Esophagus muscularis mucosa (tissue), 4 donors: ENCODE measurements at places on chromosomes 13 and 19.
A peak's percentile ranks its signal among the peaks of the same experiment; 100 is the strongest.

DNA sequence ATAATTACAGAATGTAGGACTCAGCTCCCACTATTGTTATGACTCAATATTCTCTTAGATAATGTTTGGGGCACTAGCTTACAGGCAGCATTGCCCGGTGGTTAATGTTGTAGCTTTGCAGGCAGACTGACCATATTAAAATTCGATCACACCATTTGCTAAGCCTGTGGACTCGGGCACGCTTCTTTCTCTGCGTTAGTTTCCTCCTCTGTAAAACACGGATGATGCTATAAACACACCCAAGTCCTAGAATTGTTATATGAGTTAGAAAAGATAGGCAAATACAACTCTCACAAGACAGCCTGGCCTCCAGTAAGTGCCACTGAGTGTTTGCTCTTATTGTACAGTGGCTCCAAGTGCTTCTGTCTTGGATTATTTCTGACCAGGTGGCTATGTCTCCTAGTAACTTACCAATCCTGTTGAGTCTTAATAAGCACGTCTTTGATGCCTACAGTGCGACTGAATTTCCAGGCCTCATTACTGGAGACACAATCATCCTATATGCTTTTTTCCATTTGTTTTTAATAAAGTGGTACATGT lies 50.0 kb upstream of the ALOX5AP start:
- no peaks in the 10 kb centered on the region for H3K36me3 ChIP-seq
- H3K4me3 ChIP-seq, result no peak overlapping the region
- DNase-seq, result no peak
- no peak overlapping the region for H3K27ac ChIP-seq

DNA sequence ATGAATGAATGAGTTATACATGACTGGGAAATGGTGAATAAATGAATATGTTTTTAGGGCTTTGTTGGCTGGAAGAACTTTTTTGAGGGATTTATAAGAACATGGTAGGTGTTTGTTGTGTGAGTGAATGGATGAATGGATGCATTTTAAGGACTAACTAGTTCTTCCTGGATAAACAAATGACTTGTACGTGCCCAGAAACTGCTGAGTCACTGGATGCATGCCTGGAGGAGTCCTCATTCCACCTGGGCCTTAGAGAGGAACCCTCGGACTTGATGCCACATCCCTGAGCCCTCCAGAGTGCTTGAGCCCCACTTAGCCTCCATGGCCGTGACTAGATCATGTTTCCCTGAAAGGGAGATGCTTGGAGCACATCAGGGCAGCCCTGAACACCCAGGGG lies 153.4 kb downstream of the DPF1 start:
- H3K27me3 ChIP-seq, result no peaks in the 10 kb centered on the region
- H3K4me1 ChIP-seq, result no peaks in the 10 kb centered on the region
- no peak overlapping the region for H3K27ac ChIP-seq
- no peak overlapping the region for H3K4me3 ChIP-seq

DNA sequence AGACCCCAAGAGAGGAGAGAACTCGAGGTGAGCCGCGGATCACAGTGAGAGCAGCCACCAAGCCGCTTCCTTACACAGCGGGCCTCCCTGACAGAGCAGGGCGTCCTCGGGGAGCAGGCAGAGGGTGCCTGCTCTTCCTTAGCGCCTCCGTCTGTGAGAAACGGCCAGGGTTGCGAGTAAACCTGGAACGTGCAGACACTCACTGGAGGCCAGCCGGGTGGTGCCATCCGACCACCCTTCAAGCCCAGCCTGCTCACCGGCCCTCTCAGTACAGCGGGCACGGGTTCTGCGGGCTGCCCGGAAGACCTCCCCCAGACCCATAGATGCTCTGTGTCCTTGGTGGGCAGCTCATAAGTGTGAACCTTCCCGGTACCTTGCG lies 9.6 kb downstream of the DOT1L start:
- H3K4me1 ChIP-seq, result peaks cover 54% of the 10 kb centered on the region
- H3K27me3 ChIP-seq, result no peaks in the 10 kb centered on the region
- H3K36me3 ChIP-seq, result no peaks in the 10 kb centered on the region
- no peak overlapping the region for H3K4me3 ChIP-seq
- H3K27ac ChIP-seq, result no peak overlapping the region

- no peaks in the 10 kb centered on the region for H3K36me3 ChIP-seq
- no peaks in the 10 kb centered on the region for H3K27me3 ChIP-seq
- H3K4me3 ChIP-seq, result no peak within 1 kb of the TSS
- H3K4me1 ChIP-seq, result no peaks in the 10 kb centered on the region
These were observed at the start of gene CLEC4M for GRCh38 chr19:7762719-7763293. Gene CLEC4M (plus strand): TSS chr19:7763243. CDS start chr19:7763267, 24 bp downstream.

DNA sequence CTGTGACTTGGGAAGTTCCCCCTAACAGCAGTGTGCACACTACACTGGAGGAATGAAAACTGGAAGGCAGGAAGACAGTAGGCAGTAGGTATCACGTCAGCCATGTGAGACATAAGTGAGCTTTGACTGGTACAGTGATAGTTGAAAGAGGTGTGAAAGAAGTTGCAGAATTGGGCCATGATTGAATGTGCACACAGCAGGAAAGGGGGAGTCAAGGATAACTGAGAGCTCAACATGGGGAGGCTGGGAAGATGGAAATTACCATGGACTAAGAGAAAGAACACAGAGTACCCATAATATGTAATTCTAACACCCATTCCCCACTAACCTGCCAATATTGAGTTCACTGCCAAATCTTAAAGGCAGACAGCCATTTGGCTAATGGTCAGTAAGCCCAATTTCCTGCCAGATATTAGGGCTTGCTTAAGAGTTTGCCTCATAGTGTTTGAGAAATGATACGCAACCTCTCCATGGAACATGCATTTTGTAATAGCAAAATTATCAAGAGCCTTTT lies 321.7 kb downstream of the DCT start:
- no peaks in the 10 kb centered on the region for H3K36me3 ChIP-seq
- H3K27ac ChIP-seq, result no peak overlapping the region
- H3K4me3 ChIP-seq, result no peak overlapping the region
- DNase-seq, result no peak
- no peaks in the 10 kb centered on the region for H3K27me3 ChIP-seq
- no peaks in the 10 kb centered on the region for H3K4me1 ChIP-seq

- no peak for DNase-seq
- H3K4me3 ChIP-seq, result no peak overlapping the region
- no peaks in the 10 kb centered on the region for H3K4me1 ChIP-seq
- no peaks in the 10 kb centered on the region for H3K36me3 ChIP-seq
These were observed 14.6 kb upstream of the SERPINE3 start for GRCh38 chr13:51324714-51325420.

GRCh38 chr13:66113882-66114526 lies 1116.1 kb downstream of the PCDH9 start:
- H3K27ac ChIP-seq, result no peak overlapping the region
- no peaks in the 10 kb centered on the region for H3K4me1 ChIP-seq
- no peak for DNase-seq
- no peak overlapping the region for H3K4me3 ChIP-seq
- no peaks in the 10 kb centered on the region for H3K27me3 ChIP-seq

- H3K4me3 ChIP-seq, result no peak overlapping the region
- H3K36me3 ChIP-seq, result no peaks in the 10 kb centered on the region
- H3K27ac ChIP-seq, result no peak overlapping the region
- no peaks in the 10 kb centered on the region for H3K4me1 ChIP-seq
- H3K27me3 ChIP-seq, result no peaks in the 10 kb centered on the region
These were observed 65.4 kb upstream of the SOX1 start for GRCh38 chr13:112001571-112001970.

DNA sequence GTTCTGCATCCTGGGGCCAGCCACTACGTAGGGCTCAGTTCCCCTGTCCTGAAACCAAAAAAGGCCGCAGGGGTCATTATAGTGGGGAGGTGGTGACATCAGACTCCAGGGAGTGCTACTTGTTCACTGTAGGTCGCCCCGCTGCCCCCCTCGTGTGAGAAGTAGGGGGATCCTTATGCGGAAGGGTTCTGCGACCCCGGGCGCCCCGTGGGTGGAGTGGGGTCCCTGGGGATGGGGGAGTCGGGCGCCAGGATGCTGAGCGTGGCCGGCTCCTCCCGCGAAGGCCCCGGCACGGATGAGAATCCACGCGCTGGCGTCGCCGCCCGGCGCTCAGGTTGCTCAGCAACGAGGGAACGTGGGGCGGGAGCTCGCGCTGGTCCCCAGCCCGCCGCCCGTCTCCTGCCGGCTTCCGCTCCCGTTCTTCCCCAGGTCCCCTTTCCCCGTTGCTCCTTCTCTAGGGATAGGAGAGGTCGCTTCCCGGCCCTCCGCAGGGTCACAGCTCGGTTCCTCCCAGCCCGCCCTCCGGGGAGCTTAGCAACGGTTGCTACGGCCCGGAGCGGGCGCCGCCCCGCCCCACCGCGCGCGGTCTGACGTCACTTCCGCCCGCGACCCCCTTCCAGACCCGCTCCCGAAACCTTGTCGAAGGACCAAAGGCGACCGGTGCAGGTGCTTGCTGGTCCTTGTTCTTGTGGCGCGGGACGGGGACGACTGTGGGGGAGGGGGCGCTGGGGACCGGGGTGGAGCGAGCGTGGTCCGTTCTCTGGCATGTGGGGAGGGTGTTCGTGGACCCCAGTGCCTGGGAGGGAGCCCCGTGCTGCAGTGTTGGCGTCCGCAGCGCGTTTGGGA lies at the start of gene NAT14:
Gene NAT14, plus strand, starts transcription at position 596 of the 846 bp plus-strand sequence. CDS start 521 bp downstream, outside the sequence.
- H3K27ac ChIP-seq, result peak within 1 kb of the TSS; percentile 95
- H3K36me3 ChIP-seq, result peaks cover 29% of the 10 kb centered on the region
- peaks cover 63% of the 10 kb centered on the region for H3K4me1 ChIP-seq

GRCh38 chr13:103487841-103488240 lies 421.6 kb upstream of the SLC10A2 start:
- H3K27me3 ChIP-seq, result no peaks in the 10 kb centered on the region
- no peaks in the 10 kb centered on the region for H3K36me3 ChIP-seq
- H3K27ac ChIP-seq, result no peak overlapping the region
- no peaks in the 10 kb centered on the region for H3K4me1 ChIP-seq

GRCh38 chr13:76472916-76473315 lies 413.3 kb downstream of the KCTD12 start:
- no peaks in the 10 kb centered on the region for H3K27me3 ChIP-seq
- H3K36me3 ChIP-seq, result no peaks in the 10 kb centered on the region
- no peak overlapping the region for H3K4me3 ChIP-seq
- no peak overlapping the region for H3K27ac ChIP-seq
- H3K4me1 ChIP-seq, result peaks cover 20% of the 10 kb centered on the region

GRCh38 chr13:73781384-73781783 lies 352.8 kb downstream of the KLF12 start:
- DNase-seq, result no peak
- peak overlapping the region; percentile 63 for H3K27ac ChIP-seq
- H3K36me3 ChIP-seq, result peaks cover 4% of the 10 kb centered on the region
- peaks cover 43% of the 10 kb centered on the region for H3K4me1 ChIP-seq
- H3K27me3 ChIP-seq, result no peaks in the 10 kb centered on the region

- no peaks in the 10 kb centered on the region for H3K4me1 ChIP-seq
- no peaks in the 10 kb centered on the region for H3K27me3 ChIP-seq
- no peaks in the 10 kb centered on the region for H3K36me3 ChIP-seq
- no peak overlapping the region for H3K4me3 ChIP-seq
These were observed 265.7 kb downstream of the DLEU7 start for GRCh38 chr13:50577806-50578205.

GRCh38 chr13:42883771-42884467 lies 102.5 kb downstream of the FAM216B start:
- peaks cover 7% of the 10 kb centered on the region for H3K4me1 ChIP-seq
- no peak overlapping the region for H3K27ac ChIP-seq
- H3K27me3 ChIP-seq, result no peaks in the 10 kb centered on the region
- H3K4me3 ChIP-seq, result no peak overlapping the region

DNA sequence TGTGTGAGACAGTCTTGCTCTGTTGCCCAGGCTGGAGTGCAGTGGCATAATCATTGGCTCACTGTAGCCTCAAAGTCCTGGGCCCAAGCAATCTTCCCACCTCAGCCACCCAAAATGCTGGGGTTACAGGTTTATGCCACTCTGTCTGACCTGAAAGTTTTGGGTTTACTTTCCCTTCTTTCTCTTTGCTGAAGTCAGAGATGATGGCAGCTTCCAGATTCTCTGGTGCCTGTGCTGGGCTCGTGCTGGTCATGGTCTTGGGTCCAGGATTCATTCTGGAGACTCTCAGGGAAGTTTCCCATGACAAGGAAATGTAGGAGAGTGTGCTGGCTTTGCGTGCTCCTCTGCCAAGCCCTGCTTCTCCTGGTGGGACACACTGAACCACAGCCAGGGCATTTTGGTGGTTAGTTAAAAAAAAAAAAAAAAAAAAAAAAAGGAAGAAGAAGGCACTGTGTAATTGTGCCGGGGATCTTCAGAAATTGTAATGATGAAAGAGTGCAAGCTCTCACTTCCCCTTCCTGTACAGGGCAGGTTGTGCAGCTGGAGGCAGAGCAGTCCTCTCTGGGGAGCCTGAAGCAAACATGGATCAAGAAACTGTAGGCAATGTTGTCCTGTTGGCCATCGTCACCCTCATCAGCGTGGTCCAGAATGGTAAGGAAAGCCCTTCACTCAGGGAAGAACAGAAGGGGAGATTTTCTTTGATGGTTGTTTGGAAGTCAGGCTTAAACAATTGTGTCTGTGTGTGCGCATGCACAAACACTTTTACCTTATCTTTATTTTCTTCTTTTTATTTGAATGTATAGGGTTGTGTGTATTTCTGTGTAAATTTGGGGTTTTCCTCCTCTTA lies at the start of gene ALOX5AP:
Gene ALOX5AP, plus strand, starts transcription at position 519 of the 847 bp plus-strand sequence. Its CDS starts 63 bp downstream, at position 582.
- DNase-seq, result no peak
- H3K27me3 ChIP-seq, result no peaks in the 10 kb centered on the region
- no peaks in the 10 kb centered on the region for H3K36me3 ChIP-seq
- H3K4me1 ChIP-seq, result no peaks in the 10 kb centered on the region
- H3K27ac ChIP-seq, result peak within 1 kb of the TSS; percentile 19

DNA sequence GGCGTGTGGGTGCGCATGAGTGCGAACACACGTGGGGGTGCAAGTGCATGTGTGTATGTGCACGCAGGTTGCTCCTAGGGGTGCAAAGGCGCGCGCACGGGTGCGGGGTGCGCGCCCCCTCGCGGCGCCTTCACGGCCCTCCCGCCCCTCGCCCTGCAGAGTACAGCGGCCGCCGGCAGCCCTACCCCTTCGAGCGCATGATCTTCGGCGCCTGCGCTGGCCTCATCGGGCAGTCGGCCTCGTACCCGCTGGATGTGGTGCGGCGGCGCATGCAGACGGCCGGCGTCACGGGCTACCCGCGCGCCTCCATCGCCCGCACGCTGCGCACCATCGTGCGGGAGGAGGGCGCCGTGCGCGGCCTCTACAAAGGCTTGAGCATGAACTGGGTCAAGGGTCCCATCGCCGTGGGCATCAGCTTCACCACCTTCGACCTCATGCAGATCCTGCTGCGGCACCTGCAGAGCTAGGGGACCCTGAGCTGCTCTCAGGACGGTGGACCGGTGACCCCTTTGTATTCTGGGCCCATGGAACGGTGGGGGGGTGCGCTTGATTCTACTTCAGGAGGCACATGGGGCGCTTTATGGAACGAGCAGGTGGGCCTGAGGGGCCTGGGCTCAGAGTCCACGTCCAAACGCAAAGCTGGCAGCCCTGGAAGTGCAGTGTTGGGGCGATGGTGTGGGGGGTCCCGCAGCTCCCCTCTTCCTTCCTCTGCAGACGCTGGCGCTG lies 27.7 kb downstream of the TMEM161A start:
- no peak overlapping the region for H3K4me3 ChIP-seq
- H3K4me1 ChIP-seq, result peaks cover 25% of the 10 kb centered on the region
- H3K36me3 ChIP-seq, result peaks cover 4% of the 10 kb centered on the region
- no peaks in the 10 kb centered on the region for H3K27me3 ChIP-seq
- H3K27ac ChIP-seq, result no peak overlapping the region

DNA sequence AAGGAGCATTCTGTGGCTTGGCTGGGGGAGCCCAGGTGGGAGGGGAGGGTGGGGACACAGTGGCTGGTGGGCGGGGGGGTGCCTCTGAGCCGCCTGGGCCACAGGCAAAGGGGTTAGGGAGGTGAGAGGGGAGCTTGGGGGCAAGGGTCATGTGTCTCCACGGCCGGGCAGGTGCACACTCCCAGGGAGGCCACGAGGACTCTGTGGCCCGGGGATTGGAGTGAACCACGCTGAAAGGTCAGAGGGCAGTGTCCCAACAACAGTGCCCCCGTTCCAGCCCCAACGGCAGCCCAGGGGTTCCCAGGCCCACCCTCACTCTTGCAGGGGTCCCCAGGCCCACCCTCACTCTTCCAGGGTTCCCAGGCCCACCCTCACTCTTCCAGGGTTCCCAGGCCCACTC lies 9.6 kb downstream of the C2CD4C start:
- H3K4me1 ChIP-seq, result peaks cover 7% of the 10 kb centered on the region
- H3K36me3 ChIP-seq, result no peaks in the 10 kb centered on the region
- H3K27me3 ChIP-seq, result peaks cover 57% of the 10 kb centered on the region
- no peak for DNase-seq
